NCI-H2081 (cell line): ENCODE measurements at places on chromosomes 4 and X.

GRCh38 chrX:38986586-38986985 is 185.3 kb downstream of the MID1IP1 start:
- no peak for DNase-seq

GRCh38 chrX:69068301-69069085 is 96.8 kb downstream of the PJA1 start:
- no peak for DNase-seq

DNA sequence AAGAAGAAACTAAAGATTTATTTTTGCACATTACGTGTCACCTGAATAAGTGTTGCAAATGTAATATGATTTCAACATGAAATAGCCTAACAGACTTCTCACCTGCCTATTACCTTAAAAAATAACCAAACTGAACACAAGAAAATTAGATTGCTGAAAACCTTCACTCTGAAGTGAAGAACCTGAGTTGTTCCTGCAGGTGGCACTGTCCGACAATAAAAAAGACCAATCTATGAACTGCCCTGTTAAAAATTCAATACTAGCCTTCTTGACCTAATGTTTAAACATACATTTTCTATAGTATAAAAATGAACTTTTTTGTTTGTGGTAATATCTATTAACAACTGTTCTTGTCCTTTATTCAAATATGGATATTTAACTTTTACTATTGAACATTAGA is 69.2 kb upstream of the PNPLA4 start:
- DNase-seq, result peak; percentile 31

GRCh38 chr4:66565801-66566200 is 895.5 kb upstream of the EPHA5 start:
- DNase-seq, result no peak

DNA sequence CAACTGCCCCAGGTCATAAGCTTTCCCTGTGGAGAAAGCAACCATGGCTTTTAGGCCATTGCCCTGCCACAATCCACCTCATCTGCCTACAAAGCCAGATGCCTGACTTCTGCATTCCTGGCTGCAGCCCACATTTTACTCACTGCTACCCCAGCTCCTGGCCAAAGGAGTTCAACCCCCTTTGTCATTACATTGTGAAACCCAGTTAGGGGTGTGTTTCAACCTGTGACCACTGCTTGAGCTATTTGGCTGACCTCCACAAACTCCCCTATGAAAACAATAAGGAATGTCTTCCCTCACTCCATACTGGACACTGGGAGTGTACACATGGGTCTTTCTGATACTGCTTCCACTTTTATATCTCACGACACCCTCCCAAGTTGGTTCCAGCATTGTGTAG is 589.2 kb downstream of the SH3BGRL start:
- no peak for DNase-seq

DNA sequence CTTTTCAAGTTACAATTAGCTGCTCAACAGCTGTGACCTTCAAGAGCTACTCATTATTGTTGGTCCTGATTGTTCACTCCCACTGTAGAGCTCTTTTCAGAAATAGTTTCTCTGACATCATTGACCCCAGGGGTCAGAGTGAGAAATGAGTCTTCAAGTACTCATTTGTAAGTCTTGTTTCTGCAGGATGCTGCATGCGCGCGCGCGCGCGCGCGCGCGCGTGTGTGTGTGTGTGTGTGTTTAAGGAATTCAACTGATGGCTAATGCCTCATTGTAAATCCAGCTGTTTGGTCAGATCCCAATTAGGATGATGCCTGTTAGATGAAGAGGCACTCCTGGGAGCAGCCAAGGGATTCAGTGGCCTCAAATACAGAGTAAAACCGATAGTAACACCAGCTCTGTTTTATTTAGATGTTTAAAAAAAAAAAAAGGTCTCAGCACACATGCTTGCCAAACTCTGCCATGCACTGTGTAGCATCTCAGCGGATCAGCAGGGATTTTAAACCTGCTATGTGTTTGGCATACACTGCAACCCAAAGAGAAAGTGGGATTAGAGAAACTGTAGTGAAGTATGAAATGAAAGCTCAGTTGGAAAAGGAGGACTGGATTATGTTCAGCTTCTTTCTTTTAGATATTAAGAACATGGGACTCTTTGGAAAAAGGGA is 332.3 kb downstream of the ADGRL3 start:
- DNase-seq, result no peak

DNA sequence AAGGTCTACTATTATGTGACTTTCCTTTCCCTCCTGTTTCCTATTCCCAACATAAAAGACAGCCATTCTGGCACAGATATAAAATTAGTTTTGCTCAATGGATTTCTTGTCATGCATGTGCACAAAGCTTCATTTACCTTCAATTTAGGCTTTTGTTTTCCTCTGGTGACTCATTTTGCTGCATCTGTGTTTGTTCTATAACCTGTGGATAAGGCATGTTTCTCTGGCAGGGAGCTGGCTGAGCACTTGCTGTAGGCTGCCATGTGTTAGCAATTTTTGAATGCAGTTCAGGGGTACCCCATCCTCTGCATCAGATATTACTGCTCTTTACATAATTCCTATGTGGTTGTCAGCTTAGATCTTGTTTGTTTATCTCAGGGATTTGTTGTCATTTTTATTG is 202.8 kb upstream of the GRID2 start:
- peak; percentile 82 for DNase-seq

- DNase-seq, result no peak
These were observed 126.9 kb downstream of the UNC5C start for GRCh38 chr4:95421869-95422268.

- DNase-seq, result peak; percentile 18
These were observed 17.8 kb downstream of the TRIM2 start for GRCh38 chr4:153221783-153222706.

- DNase-seq, result no peak
These were observed 178.3 kb downstream of the SNCA start for GRCh38 chr4:89658701-89659024.

DNA sequence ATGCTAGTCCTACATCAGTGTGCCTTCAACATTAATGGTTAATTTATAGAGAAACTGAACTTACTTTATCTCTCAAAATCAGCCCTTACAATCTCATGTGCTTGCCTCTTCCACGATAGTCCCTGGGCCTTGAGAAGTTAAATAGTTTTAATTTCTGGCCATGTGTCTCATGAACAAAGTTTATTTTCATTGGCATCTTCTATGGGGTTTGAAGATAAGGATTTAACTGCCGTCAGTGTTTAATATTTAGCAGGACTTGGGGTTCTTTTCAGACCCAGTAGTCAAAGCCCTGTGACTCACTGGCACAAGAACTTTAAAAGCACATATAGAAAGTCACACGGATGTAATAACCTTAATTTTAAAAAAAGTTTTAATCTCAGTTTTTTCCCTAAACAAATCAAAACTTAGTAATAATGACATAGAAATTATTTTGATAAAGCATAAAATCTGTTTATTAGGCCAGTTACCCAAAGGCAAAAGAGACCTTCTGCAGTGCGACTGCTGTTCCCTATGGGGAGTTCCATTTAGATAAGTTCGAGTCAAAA is 10.1 kb upstream of the MPP1 start:
- DNase-seq, result no peak

DNA sequence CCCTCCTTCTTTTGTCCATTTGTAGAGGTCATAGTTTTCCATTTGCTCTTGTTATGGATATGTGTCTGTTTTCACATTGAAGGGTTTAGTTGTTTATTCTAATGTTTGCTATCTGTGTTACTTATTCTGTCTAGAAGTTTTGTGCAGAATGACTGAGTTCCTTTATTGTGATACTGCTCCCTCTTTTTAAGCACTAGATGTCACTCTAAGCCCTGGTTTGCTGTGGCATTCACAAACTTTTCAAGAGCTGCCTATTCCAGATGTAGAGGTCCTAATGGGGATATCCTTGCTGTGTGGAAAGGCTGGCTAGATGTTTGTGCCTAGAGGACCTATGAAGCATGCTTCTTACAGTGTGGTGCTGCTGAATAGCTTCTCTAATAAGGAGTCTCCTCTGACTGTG is 338.6 kb downstream of the SPIN4 start:
- DNase-seq, result no peak

GRCh38 chrX:40875476-40875875 is 140.1 kb upstream of the MED14 start:
- no peak for DNase-seq

DNA sequence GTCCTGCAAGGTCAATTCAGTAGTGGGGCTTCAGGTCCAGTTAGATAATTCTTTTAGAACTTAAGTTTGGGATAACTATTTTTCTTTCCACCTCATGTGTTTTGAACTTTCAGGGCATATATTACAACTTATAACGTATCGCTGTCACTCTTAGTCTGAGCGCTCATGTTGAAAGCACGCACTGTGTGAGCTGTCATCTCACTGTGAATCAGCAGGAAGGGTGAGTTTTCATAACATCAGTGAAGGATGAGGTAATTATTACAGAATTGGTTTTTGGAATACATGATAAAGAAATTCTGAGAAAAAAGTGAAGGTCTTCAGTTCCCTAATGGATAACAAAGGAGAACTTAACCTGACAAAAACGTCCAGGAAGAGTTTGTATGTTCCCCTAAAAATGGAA is 45.1 kb upstream of the SLC4A4 start:
- no peak for DNase-seq

DNA sequence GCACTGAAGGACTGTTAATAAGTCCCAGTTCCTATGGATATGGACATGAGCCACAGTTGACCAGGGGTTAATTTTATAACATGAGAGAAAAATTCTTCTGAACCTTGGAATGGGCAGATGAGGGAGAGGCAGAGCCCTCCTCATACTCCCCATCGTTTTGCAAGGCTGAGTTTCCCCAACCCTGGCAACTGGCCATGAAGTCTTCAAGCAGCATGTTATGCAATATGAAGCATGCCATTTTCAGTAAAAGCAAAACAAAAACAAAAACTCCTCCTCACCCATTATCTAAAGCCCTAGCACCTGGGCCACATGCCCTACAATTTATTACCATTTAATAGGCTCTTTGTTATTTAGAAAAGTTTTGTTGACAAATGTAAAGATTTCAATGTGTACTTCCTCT is 64.5 kb downstream of the GPC4 start:
- no peak for DNase-seq

DNA sequence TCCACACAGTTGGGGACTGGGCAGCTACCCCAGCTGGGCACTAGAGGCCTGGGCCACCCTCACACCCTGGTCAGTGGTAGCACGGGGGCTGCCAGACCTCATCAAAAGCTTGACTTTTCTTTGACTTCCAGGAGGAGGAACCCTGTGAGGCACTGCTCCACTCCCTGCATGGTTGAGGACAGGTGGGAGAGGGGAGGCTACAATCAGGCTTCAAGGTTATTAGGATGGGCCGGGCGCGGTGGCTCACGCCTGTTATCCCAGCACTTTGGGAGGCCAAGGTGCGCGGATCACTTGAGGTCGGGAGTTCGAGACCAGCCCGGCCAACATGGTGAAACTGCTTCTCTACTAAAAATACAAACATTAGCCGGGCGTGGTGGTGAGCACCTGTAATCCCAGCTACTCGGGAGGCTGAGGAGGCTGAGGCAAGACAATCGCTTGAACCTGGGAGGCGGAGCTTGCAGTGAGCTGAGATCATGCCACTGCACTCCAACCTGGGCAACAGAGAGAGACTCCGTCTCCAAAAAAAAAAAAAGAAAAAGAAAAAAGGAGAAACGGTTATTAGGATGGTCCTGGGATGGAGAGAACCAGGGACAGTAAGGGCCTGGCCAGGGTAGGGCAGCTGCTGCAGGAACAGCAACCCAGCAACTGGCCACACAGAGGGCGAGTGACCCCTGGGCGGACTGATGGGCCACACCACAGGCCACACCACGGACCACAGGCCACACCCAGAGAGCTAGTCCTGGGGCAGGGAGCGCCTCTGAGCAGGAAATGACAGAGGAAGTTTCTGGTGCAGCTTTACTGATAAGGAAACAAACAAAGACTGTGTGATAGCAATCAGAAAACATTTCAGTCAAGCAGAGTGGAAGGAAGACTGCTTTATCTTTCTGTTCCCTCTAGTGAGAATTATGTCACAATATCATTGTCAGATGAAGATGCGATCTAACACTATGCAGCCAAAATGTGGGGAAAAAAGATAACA is 20.5 kb upstream of the OPN1LW start:
- DNase-seq, result no peak

DNA sequence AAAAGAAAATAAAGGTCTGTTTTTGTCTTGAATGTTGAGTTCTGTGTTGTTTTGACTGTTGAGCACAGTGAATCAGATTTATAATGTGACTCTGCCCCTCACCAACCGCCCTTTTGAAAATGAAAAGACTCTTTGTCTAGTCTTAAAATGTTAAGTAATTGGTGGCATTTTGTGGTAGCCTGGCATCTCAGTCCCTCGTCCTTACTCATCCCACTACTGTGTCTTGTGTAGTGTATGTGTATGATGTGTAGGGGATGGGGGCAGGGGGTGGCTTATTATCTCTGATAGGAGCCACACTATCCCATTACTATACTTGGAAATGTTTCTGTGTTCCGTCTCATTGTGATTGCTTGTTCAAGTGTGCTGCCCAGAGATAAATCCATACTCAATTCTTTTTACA is 12.2 kb downstream of the KLHL34 start:
- DNase-seq, result no peak

- DNase-seq, result no peak
These were observed 457.9 kb downstream of the GPAT3 start for GRCh38 chr4:83993774-83994173.

DNA sequence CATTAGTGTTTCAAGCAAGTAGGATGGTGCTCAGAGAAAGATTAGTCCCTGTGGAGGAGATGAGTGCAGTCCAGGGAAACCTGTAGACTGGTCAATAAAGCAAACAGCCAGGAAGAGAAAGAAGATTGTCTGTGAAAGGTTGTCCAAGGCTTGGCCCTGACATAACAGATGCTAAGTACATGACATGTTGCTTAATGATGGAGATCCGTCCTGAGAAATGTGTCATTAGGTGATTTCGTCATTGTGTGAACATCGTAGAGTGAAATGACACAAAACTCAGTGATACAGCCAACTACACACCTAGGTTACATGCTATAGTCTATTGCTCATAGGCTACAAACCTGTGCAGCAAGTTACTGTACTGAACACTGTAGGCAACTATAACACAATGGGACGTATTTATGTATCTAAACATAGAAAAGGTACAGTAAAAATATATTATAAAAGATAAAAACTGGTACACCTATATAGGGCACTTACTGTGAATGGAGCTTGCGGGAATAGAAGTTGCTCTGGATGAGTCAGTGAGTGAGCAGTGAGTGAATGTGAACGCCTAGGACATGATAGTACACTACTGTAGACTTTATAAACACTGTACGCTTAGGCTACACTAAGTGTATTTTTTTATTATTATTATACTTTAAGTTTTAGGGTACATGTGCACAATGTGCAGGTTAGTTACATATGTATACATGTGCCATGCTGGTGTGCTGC is 9.0 kb upstream of the PRSS48 start:
- DNase-seq, result no peak

- DNase-seq, result no peak
These were observed 25.4 kb downstream of the TMEM47 start for GRCh38 chrX:34631479-34632220.
